ENCODE measurements at places on chromosomes 1 and 21.

- no peak for DNase-seq
Observed at GRCh38 chr1:177983482-177984135, 13.8 kb upstream of the SEC16B start.

GRCh38 chr1:206799311-206799710 lies 27.0 kb upstream of the IL10 start:
- no peak for DNase-seq

- no peak for DNase-seq
Observed at GRCh38 chr1:101187297-101187696, 49.5 kb upstream of the S1PR1 start.

- no peak for DNase-seq
Observed at GRCh38 chr1:43270421-43271095, 775 bp downstream of the TMEM125 start.

GRCh38 chr1:110605901-110606656 lies at the start of gene KCNA2:
TSS of gene KCNA2 (minus strand) at chr1:110606358. CDS start at chr1:110604782, 1,576 bp downstream.
- DNase-seq = no peak

DNA sequence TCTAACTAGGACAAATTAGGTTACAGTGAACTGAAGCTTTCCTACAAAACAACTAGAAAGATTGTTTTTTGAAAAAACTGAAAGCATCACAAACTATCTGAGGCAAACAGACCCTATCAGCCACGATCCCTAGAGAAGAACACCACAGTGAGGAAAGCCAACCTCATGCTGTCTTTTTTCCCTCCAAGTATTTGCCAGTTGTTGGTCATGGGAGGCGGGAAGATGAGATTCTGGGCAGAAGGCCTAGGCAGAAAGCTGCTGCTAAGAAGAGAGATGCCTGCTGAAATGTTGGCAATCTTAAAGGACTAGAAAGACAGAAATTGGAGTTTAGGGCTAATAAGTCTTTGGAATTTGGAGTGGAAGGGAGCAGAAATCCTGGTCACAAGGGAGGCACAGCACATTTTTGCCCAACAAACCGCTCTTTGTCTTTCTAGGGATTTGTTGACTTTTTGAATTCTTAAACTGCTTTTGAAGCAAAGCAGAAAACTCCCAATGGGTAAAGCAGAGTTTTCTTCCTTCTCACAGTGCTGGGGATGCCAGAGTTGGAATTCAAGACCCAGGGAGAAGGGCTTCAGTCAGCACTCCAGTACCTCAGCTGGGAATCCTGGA lies 83.9 kb downstream of the MT1HL1 start:
- DNase-seq = no peak

DNA sequence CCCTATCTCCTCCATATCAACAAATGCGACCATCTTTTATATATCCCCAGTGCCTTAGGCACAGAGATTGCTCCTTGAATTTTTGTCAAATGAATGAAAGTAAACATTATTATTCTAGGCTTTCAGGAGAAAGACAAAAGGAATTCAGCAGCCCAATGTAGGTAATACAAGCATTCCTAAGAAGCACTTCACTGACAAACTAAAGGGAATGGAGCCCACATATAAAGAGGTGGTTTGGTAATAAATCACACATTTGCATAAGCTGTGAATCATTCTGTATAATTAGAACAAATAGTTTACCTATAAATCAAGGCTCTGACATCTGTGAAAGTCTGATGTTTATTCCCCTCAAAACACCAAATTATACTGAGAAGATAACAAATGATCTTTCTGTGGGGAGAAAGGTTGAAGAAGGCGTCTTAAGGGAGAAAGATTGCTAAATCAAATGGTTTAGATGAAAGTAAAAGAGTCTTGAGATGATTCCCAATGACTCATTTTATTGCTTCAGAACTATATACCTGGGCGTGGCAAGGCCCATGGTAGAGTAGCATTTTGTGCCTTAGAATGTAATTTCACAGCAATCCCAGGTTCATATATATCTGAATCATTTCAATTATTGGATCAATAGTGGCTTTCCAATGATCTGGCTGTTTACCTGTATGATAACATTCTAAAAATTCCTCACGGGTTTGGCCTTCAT lies 558.1 kb downstream of the AGBL4 start:
- DNase-seq = no peak

- no peak for DNase-seq
Observed at GRCh38 chr1:168097921-168098528, 38.7 kb downstream of the GPR161 start.

DNA sequence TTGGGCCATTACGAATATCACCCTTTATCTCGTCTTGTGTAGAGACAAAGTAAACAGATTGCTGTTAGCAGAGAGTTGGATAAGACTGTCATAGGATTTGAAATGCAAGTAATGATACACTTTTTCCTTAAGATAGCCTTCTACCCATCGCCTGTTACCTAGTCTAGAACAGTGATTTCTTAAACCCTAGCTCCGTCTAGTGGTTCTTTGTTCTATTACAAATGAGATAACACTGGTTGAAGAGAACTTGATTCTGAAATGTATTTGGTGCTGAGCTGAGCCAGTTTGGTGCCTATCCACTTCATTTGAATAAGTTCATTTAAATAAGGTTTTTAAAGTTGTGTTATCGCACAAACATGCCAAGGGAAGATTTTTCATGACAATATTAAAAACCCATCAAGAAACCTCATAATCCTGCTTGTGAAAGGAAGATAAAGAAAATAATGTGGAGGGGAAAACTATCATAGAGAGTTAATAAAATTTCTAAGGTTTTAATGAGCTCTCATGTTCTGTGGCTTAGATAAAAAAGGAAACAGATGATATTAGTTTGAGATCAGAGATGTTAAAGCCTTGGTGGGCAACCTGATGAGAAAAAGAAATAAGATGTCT lies 1.5 kb upstream of the KCNH1 start:
- DNase-seq = no peak

- DNase-seq = no peak
Observed at GRCh38 chr1:231057410-231057809, 17.4 kb upstream of the FAM89A start.

DNA sequence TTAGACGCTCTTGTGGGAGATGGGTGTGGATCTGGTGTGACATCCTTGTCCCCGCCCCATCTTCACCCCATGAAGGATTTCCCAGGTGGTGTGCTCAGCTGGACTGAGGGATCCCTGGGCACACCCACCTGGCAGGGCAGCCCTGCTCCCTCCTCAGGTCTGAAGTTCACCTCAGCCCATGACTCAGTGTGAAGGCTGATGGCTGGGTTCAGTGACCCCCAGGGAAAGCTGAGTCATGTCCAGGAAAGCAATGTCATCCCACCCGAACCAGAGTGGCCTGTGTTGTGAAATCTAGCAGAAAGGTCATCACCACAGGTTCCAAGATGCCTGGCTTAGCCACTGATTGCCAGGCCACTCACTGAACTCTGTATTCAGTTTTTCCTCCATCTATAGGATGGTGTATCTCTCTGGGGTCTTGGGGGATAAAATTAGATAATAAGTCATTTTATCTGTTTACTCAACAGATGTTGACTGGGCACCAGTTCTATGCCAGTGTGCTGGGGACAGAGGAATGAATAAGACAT lies 97.7 kb upstream of the JUN start:
- no peak for DNase-seq

DNA sequence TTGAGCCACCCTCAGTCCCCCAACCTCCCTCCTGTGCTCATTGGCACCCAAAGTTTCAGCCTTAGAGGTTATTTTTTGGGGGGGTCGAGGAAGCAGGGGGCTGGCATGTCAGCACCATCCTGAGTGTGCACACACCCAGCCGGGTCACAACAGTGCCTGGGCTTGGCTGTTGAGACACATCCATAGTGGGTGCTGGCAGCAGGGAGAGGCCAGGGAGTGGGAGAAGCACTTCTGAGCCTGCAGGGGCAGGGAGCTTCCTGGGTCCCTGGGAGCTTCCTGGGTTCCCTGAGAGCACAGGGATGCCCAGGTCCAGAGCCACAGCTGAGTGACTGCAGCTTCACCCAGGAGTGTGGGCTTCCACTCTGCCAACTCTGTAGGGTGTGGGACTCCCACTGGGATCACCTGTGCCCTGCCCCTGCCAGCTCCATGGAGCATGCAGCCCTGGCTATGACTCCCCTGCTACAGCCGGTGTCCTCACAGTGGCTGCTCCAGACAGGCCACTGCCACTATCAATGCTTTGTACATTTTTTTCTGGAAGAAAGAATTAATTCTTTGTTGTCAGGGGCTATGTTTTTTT lies 240.4 kb downstream of the PTGER3 start:
- DNase-seq = no peak

GRCh38 chr1:27588256-27589232 lies 15.4 kb downstream of the AHDC1 start:
- no peak for DNase-seq

- no peak for DNase-seq
Observed at GRCh38 chr1:211118407-211119102, 15.4 kb downstream of the KCNH1 start.

GRCh38 chr1:18407166-18408045 lies 73.3 kb upstream of the KLHDC7A start:
- DNase-seq = no peak

DNA sequence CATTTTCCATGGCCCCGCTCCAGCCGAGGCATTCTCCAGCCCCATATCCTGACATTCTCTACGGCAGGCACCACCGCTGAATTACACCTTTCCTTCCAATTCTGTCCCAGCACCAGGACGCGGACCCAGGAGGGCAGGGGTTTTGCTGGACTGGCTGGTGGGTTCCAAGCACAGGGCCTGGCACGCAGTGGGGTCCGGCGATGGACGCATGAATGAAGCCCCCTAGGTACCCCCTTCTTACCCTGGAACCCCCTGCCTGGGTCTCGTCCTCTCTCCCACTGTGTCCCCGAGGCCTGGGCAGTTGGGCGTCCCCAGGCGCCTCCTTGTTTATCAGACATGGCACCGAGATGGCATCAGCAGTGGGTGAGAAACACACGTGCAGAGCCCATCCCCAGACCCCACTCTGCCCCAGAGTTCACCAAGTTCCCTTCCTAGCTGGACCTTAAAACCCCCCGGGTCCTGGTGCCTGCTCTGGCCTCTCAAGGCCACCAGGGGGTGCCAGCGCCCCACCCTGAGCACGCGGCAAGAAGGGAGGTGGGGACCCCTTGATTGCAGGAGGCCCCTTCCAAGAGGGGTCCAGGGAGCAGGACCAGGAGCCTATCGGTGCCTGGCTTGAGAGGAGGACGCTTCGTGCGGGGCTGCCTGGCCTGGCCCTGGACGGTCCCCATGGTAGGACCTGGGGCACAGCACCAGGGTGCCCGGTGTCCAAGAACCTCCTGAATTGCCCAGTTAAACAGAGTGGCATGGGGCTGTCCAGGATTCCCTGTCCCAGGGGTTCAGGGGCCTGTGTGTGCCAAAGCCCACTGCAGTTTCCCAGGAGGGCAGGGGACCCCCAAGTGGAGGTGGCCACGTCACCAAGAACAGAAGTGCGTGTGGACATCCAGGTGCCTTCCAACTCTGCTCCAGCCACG lies 46.1 kb downstream of the MEGF6 start:
- no peak for DNase-seq

- DNase-seq = peak; percentile 29
Observed at GRCh38 chr1:204398197-204399125, 13.2 kb downstream of the PPP1R15B start.

DNA sequence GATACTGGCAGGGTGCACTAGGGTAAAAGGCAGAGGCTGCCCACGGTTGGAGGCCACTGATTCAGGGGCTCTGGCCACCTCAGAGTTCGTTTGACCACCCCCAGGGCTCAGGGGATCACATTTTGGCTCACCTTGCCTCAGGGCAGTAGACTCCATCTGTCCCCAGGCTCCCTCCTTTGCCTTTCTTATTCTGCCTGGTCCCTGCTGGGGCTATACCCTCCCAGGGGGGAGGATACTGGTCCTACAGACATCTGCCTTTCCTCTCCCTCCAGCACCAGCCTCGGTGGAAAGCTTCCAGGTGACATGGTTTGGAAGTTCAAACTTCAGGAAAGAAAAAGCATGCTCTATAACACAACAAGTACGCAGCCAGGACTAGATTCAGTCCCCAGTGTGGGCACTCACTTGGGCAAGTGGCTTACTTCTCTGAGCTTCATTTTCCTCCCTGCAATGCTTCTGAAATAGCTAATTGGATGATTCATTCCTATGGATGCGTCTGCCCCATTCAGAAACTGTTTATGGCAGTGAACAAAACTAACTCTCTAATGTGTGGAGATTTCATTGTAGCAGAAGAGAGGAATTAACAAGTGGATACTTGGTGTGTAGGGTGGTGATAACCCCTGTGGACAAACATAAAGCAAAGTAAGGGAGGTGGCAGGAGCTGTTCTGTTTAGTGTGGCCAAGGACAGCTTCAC lies 154.8 kb downstream of the TRABD2B start:
- no peak for DNase-seq

DNA sequence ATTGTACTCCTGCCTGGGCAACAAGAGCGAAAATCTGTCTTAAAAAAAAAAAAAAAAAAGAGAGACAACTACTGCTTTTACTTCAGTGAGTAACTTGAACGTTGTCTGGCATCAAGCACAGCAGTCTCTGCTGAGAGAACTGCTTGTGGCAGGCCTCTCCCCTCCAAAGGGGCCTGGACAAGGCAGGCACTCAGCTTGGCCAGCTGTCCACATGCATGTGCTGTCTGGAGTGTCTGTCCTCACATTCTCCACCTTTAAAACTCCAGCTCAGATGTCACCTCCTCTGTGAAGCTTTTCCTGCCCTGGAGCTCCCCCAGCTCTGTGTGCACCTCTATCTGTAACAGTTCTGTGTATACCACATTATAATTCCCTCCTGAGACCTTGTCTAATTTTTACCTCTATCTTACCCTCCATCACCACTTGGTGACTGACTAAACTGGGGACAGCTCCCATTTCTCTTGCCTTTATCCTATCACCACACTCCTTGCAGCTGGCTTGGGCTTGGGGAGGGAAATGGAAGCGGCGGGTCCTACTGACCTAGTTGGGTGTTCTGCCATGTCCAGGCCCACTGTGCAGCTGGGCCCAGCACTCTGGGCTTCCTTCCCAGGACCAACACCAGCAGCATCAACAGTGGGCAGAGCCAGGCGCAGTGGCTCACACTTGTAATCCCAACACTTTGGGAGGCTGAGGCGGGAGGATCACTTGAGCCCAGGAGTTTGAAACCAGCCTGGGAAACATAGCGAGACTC lies 71.4 kb upstream of the ARTN start:
- no peak for DNase-seq

DNA sequence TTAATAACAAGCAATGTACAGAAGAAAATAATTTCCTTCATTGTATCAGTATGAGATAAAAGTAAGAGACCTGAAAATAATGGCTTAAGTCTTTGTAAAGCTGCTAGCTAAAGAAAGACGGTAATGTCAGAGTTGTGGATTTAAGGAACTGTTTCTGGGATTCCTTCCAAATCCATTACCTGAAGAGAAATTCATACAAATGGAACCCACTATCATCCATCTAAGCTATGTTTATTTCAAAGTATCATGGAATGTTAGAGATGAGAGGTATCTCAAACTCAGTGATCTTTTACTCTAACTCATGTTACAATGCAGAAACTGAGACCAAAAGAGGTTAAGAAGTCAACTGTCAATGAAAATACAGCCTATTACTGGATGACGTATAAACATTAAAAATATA lies 197.7 kb downstream of the DENND1B start:
- no peak for DNase-seq

DNA sequence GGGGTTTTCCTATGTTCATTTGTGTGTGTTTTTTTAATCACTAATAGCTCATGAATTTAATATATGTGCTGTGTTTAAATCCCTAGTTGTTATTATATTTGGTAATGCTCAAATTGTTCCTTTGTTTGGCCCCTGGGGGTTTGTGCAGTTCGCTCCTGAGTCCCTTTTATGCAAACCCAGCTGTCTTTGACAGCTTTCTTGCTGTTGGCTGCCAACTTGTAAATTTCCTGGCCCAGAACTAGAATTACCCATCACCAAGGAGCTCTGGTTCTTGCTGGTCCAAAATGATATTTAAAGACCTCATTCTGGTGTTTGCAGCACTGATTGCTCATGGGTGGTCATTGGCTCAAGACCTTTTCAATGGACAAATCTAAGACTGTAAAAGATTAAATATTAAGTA lies 39.6 kb upstream of the PGBD5 start:
- DNase-seq = no peak

GRCh38 chr21:21921410-21922232 lies 923.4 kb downstream of the NCAM2 start:
- no peak for DNase-seq

Measured in stimulated activated CD8-positive, alpha-beta memory T cell treated with anti-CD3 and anti-CD28 coated beads, Interleukin-15, amount 100 ng/mL, for 4 hours (primary cell).